ENCODE measurements at places on chromosomes 7 and 10. TPM values are rescaled to one million over a fixed set of nuclear protein-coding genes. Genes with fewer than 3 reads are reported as not detected.

GRCh38 chr10:123297175-123297574, 143.0 kb downstream of the BUB3 start:
- DNase-seq: no peak

GRCh38 chr7:123846217-123846891, 1.4 kb downstream of the HYAL4 start:
- no peak for DNase-seq

DNA sequence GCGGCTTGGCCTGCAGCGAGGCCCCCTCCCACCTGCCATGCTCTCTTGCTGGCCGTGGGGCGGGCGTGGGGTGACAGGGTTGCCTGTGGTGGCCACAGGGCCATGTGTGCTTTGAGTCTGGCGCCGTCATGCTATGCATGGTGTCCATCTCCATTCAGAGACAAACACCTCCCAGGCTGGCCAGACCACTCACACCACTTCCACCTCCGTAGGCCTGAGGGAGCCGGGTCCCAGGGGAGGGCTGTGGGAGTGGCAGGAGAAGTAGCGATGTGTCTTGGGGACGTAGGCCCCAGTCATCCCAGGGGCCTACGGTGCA, 65.5 kb downstream of the DNAJB6 start:
- no peak for DNase-seq

The CALML3 gene
- total RNA-seq: not detected

DNA sequence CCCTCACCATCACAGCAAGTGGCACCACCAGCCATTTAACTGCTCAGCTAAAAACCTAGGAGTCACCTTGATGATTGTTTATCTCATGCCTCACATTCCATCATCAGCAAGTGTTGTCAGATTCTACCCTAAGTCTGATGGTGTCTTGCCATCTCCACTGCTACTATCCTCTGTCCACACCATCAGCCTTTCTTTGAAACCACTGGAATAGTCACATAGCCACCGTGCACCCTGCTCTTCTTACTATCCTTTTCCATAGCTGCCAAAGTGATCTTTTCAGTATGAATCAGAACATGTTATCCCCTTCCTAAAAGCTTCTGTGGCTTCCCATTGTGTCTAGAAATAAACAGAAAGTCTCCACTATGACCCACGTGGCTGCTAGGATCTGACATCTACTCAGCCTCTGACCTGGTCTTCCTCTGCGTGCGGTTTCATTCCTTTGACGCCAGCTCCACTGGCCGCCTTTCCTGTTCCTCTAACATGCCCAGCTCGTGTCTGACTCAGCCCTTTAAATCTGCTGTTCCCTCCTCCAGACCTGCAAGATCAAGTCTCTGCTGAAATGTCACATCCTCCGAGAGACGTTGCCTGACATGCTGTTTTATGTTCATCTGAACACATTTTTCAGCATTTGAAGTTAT, 16.5 kb upstream of the CHN2 start:
- DNase-seq: peak; percentile 30

DNA sequence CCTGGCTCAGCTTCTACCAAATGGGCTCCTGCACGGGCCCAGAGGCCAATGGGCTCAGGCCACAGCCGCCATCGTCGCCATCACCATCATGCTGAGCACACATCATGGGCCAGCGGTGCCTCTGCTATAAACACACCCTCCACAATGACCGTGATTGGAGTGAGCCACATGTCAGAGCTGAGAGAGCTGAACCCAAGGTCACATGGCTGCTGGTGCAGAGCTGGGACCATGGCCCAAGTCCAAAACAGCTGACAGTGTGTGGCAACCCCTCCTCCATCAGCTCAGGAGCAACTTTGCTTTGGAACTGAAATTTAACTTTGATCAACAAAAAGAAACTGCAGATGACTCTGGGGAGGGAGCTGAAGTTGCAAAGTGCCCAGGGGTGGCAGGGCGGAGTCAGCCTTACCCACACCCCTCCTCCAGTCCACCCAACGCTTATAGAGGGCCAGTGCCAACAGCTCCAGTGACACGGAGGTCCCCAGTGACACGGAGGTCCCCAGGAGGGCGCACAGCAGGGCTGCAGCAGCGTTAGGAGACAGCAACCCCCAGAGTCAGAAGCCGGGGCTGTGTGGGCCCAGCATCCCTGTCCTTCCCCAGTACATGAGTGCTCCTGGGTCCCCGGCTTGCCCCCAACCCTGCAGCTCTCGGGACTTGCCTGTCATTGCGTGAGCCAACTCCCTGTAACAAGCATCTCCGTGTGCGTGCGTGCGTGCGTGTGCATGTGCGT, 249.6 kb downstream of the ELFN1 start:
- DNase-seq: no peak

DNA sequence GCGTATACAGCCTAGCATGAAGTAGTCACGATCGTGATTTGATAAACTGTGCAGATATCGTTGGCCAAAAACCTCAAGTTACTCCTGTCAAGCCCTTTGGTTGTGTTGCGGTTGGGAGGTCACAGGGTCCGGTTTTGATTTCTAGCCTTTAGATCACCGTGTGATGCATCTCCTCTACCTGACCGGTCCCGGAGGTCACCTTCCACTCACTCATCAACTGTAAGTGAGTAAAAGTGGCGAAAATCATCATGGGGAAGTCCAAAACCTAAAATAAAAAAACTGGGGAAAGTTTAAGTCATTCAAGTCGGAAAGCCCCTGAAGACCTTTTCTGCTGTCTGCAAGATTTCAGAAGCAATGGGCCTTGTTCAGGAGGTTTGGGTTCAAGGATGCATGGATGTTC, 62.8 kb downstream of the ADARB2 start:
- no peak for DNase-seq

- DNase-seq: peak; percentile 40
Measured at GRCh38 chr10:97542169-97543024, 30.2 kb upstream of the ANKRD2 start.

The FXYD4 gene
- total RNA-seq: not detected

GRCh38 chr7:51244885-51245284, 71.7 kb downstream of the COBL start:
- no peak for DNase-seq

DNA sequence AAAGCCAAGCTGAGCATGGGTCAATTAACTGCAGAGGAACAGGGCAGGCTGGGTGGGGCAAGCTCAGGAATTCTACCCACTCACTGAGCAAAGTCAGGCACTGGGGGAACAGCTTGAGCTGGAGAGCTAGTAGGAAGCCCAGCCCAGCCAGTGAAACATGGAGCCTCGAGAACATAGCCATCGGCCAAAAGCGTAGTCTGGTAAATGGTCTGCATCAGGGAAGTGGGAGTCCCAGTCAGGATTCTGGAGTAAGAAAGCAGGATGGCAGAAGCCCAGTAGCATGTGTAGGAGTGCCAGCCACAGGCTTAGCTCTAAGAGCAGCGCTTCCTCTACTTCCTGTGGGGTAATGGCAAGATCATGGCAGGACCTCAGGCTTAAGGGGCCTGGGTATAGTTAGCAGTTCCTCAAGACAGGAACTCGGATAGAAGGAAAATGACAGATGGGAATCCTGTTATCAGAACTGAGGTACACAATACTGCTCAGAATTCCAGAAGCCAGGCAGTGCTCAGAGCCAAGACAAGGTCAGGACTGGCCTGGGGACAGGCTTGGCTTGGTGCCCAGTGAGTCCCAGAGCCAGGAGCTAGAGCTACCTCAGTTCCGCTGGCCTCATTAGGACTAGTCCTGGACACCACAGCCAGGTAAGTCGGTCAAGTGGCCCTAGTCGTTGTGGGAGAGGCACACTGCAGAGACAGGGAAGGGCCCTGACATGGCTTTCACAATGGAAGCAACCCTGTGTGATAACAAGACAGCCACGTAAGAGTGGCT, 65.4 kb upstream of the MXI1 start:
- DNase-seq: no peak

GRCh38 chr7:132412435-132412834, 163.8 kb downstream of the PLXNA4 start:
- no peak for DNase-seq

The TIMM23B gene
- 14.8 TPM for total RNA-seq

DNA sequence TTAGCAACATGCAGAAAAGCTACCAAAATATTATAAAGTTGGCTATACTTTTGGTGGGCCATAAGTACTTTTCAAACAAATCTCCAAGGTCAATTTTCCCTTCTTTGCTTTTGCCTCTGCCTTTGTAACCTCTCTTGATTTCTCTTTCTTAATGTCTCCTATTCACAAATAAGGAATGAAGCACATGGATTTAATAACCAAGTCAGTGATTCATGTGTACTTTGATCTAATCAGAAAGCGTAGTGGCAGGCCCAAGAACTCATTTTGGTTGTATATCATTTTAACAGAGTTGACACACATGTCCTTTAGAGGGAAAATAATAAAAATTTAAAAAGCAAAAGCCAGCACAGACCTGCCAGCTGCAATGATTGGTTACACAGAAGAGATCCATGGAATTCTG, 93.7 kb downstream of the FZD1 start:
- DNase-seq: no peak

The LLCFC1 gene
- not detected for total RNA-seq

DNA sequence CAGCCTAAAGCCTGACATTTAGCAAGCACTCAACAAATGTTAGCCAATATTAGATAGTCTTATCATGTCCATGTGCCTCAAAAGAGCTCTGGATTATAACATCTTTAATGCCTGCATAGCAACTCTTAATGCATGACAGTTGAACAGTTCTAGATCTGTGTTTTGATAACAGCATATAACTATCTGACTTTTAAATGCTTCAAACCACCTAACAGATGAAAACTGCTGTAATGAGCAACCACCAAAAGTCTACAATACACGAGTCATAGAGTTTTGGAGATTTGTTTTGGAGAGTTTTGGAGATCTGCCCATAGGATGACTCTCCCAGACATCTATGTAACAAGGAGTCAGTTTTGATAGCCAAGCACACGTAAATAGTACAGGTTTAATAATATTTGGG, 227.3 kb downstream of the TWIST1 start:
- no peak for DNase-seq

The PSPH gene
- 12.0 TPM for total RNA-seq

DNA sequence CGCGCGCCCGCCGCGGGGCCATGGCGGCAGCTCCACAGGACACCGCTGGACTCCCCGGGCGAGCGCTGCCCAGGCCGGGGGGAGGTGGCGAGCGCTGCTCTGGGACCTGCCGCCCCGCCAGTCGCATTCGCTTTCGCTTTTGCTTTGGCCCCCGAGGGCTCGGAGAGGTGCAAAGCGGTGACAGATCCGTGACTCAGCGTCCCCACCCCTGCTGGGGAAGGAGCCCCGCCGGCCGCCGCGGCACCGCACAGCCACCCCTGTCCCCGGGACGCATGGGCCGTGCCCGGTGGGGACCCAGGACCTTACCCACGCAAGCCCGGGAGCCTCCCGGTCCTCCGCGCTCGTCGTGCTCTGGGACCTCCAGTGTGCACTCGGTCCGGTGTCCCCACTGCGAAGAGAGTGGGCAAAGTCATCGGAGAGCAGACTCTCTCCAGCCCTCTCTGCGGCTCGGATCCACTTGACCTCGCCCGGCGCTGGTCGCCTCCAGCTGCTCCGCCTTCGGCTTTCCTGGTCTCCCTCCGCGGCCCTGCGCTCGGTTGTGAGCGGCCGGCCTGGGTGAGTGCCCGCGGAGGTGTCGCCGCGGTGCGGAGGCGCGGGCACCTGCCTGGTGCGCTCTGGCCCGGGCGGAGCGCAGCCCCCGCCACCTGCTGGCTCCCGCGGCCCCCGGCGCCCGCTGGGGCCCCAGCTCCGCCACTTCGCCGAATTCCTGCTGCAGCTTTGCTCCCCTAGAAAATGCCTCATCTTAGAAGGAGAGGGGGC, at the start of gene IL15RA:
Gene IL15RA (minus strand): TSS at position 73 of the 759 bp plus-strand sequence. CDS start 51 bp downstream, at position 22.
- DNase-seq: peak; percentile 91

DNA sequence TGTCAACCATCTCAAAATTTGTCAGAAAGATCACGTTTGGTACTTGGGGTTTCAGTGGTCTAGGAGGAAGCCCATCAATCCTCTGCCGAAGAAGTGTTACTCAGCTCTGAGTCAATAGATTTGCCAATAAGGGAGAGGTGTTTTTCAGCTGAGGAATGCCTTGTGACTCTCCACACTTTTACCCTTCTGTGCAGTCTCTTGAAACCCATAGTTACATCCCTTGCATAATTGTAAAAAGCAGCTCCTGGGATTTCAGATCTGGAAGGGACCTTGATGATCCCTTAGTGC, 47.5 kb downstream of the INSYN2A start:
- DNase-seq: no peak

The NAT16 gene
- total RNA-seq: not detected

GRCh38 chr10:120685136-120685535, 166.0 kb upstream of the WDR11 start:
- DNase-seq: no peak

- DNase-seq: no peak
Measured at GRCh38 chr7:158077934-158078910, 509.4 kb downstream of the PTPRN2 start.

- peak; percentile 45 for DNase-seq
Measured at GRCh38 chr7:29955799-29956486, 33.7 kb downstream of the SCRN1 start.

DNA sequence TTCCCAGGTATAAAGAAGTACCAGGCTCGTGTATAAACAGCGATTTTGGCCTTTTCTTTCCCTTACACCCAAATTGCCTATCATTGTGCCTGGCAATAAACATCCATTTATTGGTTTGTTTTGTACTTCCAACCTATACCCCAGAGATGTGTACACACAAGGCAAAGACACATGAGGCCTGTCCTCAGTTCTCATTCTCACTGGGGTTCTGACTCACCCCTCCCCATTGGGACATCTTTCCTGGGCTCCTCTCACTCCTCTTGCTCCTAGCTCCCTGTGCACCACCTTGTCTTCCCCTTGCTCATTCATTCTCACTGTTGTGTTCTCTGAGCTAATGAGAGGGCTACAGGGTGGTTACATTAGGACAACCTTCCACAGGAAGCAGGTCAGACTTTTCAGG, 240.7 kb downstream of the ANK3 start:
- DNase-seq: no peak

DNA sequence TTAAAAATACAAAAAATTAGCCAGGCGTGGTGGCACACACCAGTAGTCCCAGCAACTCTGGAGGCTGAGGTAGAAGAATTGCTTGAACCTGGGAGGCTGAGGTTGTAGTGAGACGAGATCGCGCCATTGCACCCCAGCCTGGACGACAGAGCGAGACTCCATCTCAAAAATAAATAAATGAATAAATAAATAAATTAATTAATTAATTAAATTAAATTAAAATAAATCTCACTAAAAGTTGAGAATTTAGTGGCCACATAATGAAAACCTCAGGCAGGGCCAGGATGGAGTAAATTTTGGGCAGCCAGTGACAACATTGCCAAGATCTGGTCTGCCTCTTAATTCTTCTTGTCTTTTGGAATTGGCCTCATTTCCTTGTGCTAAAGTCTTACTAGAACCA, 187.5 kb upstream of the FEZF1 start:
- no peak for DNase-seq

DNA sequence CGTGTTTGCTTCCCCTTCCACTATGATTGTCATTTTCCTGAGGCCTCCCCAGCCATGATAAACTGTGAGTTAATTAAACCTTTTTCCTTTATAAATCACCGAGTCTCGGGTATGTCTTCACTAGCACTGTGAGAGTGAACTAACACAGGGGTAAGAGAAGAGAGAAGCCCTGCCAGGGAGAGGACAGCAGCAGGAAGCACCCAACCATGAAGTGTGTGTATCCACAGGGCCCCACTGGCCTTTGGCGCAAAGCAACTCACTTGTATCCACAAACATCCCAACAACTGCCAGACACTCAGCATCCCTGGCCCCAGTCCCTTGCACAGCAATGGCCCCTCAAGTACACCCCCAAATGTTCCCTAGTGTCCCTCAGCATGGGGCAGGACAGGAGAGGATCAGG, 115.1 kb downstream of the MAD1L1 start:
- no peak for DNase-seq

The GPR22 gene
- total RNA-seq: not detected

Data from activated CD4-positive, alpha-beta memory T cell treated with anti-CD3 and anti-CD28 coated beads, Interleukin-2, amount 10 ng/mL, durations not matched to agents 7 days and 5 days (primary cell).